ENCODE measurements at places on chromosomes 12 and 14. TPM values are rescaled to one million over a fixed set of nuclear protein-coding genes. Genes with fewer than 3 reads are reported as not detected.
A peak's percentile ranks its signal among the peaks of the same experiment; 100 is the strongest.

DNA sequence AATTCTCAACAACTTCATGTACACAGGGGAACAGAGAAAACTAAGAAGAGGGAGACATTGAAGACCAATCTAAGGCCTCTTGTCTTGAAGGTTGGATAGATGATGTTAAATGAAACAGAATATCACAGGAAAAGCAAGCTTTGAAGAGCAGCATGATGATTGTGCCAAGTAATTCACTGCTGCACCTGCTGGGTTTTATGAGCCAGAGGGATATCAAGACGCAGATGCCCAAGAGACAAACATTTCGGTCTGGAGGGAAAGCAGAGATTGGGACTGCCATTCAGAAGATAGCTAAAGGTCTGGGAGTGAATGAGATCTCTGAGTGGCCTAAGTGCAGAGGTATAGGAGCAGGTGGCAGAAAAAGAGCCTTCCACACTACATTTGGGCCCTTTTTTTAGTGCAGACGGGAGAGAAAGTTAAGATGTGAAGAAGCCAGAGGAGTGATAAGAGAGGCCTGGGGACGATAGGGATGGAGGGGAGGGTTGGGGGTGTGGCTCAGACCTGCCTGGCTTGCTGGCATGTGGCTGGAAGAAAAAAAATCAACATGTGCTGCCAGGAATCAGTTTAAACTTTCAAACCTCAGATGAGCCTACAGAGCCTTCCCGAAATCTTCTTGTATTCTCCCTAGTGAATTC is 200.6 kb downstream of the AEBP2 start:
- no peak for DNase-seq
- H3K36me3 ChIP-seq: no peaks in the 10 kb centered on the region
- H3K4me3 ChIP-seq: no peak overlapping the region
- H3K27ac ChIP-seq: no peak overlapping the region
- no peaks in the 10 kb centered on the region for H3K27me3 ChIP-seq

The TAS2R7 gene
- total RNA-seq: not detected

DNA sequence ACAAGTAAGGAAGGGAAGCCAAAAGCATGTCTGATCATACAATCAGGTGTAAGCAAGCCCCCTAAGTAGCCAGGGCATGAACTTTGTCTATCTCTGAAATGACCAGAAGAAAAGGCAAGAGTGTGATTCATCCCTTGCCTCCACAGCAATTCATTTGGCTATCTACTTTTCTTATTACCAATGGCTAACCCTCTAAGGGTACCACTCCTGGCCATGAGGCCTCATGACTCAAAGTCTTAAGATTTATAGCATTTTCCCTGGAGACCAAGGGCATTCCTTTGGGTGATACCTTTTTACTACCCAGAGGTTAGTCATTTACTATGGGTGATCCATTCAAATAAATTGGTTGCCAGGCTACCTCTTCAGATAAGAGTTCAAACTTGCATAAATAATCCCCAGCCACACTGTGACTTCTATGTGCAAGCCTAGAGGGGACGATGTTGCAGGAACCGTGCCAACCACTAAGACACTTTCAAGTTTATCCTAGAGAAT is 1.5 kb upstream of the LGALS3 start:
- no peak overlapping the region for H3K27ac ChIP-seq
- peaks cover 27% of the 10 kb centered on the region for H3K4me1 ChIP-seq
- no peak overlapping the region for H3K4me3 ChIP-seq
- no peaks in the 10 kb centered on the region for H3K27me3 ChIP-seq
- DNase-seq: no peak

The SCNN1A gene
- total RNA-seq: 18.0 TPM

DNA sequence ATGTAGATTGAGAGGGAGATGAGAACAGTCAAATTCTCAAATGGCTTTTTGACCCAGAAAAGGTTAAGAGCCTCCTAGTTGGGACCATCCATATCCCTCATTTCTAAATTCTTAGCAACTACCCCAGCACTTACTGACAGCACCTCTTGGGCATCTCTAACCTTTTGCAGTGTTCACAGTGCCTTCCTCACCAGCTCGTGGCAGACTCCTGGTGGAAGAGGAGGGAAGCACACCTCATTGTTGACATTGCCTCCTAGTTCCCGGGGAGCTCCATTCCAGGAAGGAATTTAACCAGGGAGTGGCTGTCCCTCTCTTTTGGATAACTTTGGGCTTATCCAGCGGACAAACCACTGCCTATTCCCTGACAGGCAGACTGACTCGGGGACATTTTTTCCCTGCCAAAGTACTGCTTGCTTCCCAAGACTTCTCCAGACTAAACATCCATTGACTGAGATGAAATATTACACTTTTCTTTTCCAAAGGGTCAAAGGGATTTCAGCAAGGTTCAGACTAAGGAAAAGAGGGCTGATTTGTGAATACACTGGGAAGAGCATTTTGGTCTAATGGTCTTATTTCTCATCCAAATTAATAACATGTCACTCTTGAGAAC is 9.0 kb upstream of the OR6J1 start:
- no peaks in the 10 kb centered on the region for H3K27me3 ChIP-seq
- DNase-seq: peak; percentile 56
- no peak overlapping the region for H3K27ac ChIP-seq
- H3K4me1 ChIP-seq: no peaks in the 10 kb centered on the region
- H3K4me3 ChIP-seq: no peak overlapping the region
- H3K36me3 ChIP-seq: no peaks in the 10 kb centered on the region

DNA sequence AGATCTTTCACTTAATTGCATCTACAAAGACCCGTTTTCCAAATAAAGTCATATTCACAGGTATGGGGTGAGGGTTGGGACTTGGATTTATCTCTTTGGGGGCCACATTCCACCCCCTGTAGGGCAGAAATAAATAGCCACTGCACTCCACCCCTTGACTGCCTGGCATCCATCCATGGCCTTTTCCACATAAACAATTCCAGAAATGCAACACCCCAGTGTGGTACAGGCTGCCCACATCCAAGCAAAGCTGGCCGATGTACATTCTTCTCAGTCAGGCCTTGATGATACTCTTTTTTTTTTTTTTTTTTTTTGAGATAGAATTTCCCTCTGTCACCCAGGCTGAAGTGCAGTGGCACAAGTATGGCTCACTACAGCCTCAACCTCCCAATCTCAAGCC is 12.9 kb downstream of the DGLUCY start:
- no peaks in the 10 kb centered on the region for H3K27me3 ChIP-seq
- DNase-seq: no peak
- no peaks in the 10 kb centered on the region for H3K36me3 ChIP-seq
- H3K4me1 ChIP-seq: no peaks in the 10 kb centered on the region
- no peak overlapping the region for H3K4me3 ChIP-seq

The LUM gene
- total RNA-seq: 274 TPM

- no peaks in the 10 kb centered on the region for H3K36me3 ChIP-seq
- no peak overlapping the region for H3K27ac ChIP-seq
- no peak for DNase-seq
- no peaks in the 10 kb centered on the region for H3K27me3 ChIP-seq
- no peak overlapping the region for H3K4me3 ChIP-seq
- no peaks in the 10 kb centered on the region for H3K4me1 ChIP-seq
Observed at GRCh38 chr14:62994096-62994495, 51.2 kb downstream of the KCNH5 start.

The NPFF gene
- total RNA-seq: not detected

The YBX3 gene
- 241 TPM for total RNA-seq

- no peaks in the 10 kb centered on the region for H3K4me1 ChIP-seq
- no peak overlapping the region for H3K4me3 ChIP-seq
- H3K27me3 ChIP-seq: no peaks in the 10 kb centered on the region
- H3K36me3 ChIP-seq: no peaks in the 10 kb centered on the region
- H3K27ac ChIP-seq: no peak overlapping the region
- DNase-seq: peak; percentile 61
Observed at GRCh38 chr14:29805415-29806123, 122.1 kb downstream of the PRKD1 start.

The CMA1 gene
- total RNA-seq: not detected

GRCh38 chr12:95100264-95101190 is 27.1 kb upstream of the NR2C1 start:
- DNase-seq: no peak
- H3K27ac ChIP-seq: no peak overlapping the region
- H3K36me3 ChIP-seq: peaks cover 3% of the 10 kb centered on the region
- no peak overlapping the region for H3K4me3 ChIP-seq
